ENCODE measurements at places on chromosomes 1 and 21. TPM values are rescaled to one million over a fixed set of nuclear protein-coding genes. Genes with fewer than 3 reads are reported as not detected.
A peak's percentile ranks its signal among the peaks of the same experiment; 100 is the strongest.

DNA sequence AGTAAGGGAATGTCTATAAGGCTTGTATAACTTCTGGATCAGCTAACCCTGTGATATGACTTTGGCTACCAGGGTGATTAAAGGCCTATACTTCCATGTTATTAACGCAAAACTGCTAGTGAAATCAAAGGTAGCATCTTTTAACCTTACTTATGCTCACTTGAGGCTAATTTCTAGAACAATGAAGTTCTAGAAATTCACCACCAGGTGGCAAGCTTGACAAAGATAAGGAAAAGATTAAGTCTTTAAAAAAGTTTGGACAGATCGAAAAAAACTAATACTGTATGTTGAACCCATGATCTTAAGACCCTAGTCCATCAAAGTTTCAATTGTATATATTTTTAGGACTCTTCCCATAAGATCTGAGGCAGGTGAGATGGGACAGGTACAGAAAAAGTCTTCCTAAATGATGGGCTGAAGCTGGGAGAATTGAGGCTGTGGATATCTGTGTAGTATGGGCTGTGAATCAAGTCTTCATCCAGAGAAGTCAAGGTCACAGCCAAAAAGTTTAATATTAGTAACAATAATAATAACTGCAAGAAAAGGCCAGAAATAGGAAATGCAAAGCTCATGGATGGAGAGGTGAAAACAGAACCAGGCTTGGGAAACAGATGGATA, 18.8 kb downstream of the KYAT3 start:
- no peak for DNase-seq

Gene RORC
- not detected for total RNA-seq

DNA sequence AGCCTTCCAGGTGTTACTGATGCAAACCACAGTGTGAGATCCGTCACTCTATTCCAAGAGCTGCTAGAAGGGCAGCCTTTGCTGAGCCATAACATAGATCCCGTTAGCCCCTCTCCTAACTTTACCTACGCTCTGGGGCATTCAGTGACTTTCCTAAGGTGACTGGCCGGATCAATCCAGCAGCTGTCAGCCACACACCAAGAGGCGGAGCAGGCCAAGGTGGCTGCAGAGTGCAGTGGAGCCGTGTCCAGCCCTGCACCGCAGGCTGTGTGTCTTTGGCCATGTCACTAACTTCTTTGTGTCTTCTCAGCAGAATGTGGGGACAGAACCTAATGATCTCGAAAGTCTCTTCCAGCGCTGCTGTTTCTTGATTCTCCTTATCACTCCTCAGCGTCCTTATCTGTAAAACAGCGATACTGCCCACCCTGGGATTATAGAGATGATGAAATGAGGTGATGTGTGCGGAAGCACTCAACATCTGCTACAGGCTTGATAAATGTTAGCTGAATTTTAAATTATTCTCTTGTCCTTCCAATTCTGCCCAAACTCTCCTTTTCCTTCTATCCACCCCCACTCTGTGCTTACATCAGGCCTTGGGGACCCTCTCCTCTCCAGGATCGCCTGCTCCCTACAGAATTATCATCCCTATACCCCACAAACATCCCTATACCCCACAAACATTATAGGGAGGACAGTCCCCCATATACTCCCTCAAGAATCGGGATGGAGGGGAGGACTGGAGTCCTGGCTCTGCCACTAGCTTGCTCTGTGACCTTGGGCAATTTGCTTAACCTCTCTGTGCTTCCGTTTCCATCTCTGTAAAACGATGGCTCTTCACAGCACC, 25.8 kb upstream of the LRRN2 start:
- DNase-seq, result no peak

DNA sequence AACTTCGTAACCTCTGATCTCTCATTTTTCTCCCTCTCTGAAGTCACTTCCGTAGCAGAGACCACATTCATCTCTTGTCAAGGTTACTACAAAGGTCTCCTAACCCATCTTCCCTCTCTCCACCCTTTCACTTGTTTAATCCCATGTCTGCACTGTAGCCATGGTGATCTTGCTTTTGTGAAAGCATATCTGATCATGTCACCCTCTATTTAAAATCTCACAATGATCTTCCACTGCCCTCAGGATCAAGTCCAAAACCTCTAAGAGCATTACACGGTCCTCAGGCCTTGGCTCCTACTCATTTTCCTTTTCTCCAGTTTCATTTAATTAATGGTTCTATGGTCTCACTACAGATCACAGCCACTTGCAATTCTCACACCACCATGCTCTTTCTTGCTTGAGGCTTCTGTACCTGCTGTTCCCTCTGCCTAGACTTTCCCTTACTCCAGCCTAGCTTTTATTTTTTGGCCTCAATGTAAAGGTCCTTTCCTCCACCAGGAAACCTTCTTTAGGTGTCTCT, 12.1 kb downstream of the ARHGEF11 start:
- no peak for DNase-seq

DNA sequence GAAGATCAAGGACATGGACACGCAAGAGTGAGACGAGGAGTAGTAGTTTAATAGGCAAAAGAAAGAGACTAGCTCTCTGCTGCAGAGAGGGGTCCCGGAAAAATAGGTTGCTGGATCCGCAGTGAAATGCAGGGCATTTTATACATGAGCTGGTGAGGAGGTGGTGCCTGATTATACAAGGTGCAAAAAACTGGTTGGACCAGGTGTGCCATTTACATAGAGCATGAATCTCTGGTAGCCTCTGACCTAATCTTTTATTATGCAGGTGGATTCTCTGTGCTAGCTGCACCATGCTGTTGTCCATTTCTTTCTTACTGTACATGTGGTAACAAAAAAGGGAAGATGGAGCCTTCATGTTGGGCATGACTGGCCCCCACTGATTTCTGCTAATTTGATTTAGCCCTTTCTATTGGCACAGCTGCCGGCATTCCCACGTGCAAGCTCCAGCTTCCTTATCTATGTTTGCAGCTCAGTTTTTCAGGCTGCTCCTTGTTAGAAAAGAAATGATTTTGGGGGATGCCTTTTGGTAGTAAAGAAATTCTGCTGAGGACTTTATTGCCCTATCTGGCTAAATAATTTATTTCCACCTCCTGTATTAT, 548.1 kb downstream of the BRINP3 start:
- DNase-seq, result no peak

DNA sequence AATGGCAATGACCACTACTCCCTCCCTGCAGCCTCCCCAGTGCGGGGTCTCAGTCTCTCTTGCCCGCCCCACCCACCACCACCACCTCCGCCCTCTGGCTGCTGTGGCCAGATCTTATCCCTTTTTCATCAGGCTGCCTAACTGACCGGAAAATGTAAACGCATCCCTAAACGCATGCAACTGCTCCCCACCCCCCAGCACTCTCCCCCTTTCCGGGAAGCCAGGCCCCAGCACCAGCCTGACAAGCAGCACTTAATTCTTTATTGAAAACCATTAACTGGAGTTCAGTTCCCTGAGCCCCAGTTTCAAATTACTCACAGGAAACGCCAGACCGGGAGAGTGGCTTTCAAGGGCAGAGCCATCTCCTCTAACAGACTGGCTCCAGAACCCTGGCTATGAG, 147.7 kb downstream of the DMRTA2 start:
- no peak for DNase-seq

DNA sequence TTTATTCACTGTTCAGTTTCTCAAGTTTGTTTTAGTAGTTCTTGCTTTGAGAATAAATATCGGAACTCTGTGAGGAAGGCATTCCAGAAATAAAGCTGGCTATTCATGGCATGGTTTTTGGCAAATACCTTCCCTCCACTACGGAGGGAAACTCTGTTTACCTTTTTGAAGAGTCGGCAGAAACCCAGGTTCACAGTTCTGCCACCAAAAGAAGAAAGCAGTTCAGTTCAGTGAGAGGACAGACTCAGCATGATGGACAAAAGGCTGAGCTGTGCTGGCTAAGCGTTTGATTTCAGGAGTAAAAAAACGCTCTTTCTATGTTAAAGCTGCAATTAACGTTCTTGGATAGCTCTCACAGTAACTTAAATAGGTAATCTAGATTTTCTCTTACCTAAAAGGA, 42.4 kb downstream of the CNN3 start:
- DNase-seq, result no peak

Gene GPR52
- 2.6 TPM for total RNA-seq

DNA sequence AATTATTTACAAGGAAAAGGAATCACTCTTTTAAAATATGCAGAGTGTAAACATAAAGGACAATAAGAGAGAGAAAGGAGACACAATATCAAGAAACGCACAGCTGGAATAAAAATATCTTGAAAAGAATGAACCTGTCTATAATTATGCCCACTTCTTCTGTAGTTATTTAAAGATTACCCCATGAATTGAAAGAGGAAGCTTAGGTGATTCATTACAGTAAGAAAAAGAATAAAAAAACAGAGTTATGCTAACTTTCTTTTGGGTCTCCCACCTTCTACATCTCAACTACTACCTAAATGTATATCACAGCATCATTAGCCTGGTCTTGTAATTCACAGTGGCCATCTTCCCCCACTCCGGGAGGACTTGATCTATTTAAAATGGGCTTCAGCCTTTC, 182.1 kb downstream of the MRPL39 start:
- no peak for DNase-seq

GRCh38 chr1:151756291-151756690, 7.0 kb downstream of the MRPL9 start:
- DNase-seq, result no peak

Gene FAM151A
- total RNA-seq, result not detected

Gene SPEN
- 59.9 TPM for total RNA-seq

- DNase-seq, result no peak
These were observed 19.5 kb downstream of the UBASH3A start for GRCh38 chr21:42423197-42423675.

Gene ARHGEF11
- 32.2 TPM for total RNA-seq

Gene MAN1A2
- 48.7 TPM for total RNA-seq

Gene LIX1L
- total RNA-seq, result 45.5 TPM

Gene KTI12
- 5.7 TPM for total RNA-seq

Gene PHF13
- total RNA-seq, result 13.8 TPM

DNA sequence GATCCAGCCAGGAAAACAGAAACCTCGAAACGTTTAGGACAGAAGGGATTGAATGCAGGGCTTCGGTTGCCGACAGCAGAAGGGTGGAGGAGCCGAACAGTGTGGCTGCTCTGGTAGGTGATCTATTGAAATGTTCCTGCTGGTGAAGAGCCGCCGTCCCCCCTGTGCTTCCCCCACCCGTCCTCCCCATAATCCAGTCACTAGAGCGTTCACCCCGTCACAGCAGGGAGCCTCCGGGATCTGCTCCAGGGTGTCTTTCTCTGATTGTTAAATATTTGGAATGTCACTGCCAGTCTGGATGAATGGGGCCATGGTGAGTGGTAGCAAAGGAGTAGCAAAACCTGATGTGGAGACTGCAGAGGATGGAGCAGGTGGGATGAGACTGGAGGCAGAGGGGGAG, 255.1 kb upstream of the CSF3R start:
- no peak for DNase-seq

Gene PALMD
- 22.6 TPM for total RNA-seq

DNA sequence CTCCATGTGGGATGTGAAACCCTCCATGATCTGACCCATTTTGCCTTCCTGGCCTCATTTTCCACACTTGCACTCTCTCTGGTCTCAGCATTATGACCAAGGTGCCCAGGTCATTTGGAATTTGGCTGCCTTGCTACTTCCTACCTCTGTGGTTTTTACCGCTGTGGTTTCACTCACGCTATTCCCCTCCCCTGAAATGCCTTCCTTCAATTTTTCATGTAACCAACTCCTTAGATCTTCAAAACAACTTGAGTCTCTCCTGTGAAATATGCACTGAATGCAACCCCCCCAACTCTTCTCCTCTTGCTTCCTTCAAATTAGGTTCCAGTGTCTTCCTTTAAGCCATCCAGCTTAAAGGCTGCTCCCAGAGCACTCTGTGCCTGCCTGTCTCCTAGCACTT, 50.1 kb downstream of the PHC2 start:
- DNase-seq, result no peak

DNA sequence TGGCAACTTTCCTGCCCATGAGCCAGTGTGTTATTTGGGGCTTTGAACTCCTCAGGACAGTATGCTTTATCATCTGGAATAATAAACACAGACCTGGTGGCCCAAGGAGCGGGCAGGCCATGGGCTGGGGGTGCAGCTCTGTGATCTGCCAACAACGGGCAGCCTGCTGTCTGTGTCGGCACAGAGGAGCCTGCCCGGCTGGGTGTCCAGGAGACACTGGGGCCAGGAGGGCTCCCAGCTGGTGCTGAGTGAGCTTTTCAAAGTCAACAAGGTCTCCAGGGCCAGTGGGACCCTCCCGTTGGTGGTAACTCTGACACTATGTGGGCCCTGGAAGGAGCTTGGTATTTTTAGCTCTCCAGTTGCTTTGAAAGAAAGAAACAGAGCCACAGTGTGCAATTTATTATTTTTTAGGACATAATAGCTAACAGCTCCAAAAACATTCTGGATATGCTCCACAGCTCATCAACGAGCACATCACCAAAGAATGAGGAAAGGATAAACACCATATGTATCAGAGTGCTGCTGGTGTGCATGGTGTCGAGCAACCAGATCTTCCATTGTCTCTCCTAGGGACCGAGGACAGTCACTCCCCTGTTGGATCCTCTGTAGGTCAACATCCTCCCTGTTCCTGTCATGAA, 488.7 kb upstream of the USP24 start:
- DNase-seq, result no peak

Gene NBPF4
- not detected for total RNA-seq

Gene WDR64
- total RNA-seq, result not detected

GRCh38 chr1:212858461-212859265, 588 bp downstream of the FLVCR1 start:
- peak; percentile 81 for DNase-seq

Gene MAN1C1
- 29.4 TPM for total RNA-seq

Gene PRKCZ
- 3.6 TPM for total RNA-seq

- peak; percentile 90 for DNase-seq
These were observed 72.5 kb downstream of the NDUFS5 start for GRCh38 chr1:39098546-39099250.

- DNase-seq, result no peak
These were observed 104.5 kb downstream of the KCNJ15 start for GRCh38 chr21:38361324-38361723.

Gene KIF26B
- 0.62 TPM for total RNA-seq

GRCh38 chr1:84834419-84835064, 58.5 kb downstream of the LPAR3 start:
- no peak for DNase-seq

Gene SPRR3
- not detected for total RNA-seq

- no peak for DNase-seq
These were observed 591 bp downstream of the SHC1 start for GRCh38 chr1:154969860-154970452.

Gene S100A14
- not detected for total RNA-seq

GRCh38 chr1:203199816-203200571, 13.5 kb upstream of the CHI3L1 start:
- peak; percentile 80 for DNase-seq

DNA sequence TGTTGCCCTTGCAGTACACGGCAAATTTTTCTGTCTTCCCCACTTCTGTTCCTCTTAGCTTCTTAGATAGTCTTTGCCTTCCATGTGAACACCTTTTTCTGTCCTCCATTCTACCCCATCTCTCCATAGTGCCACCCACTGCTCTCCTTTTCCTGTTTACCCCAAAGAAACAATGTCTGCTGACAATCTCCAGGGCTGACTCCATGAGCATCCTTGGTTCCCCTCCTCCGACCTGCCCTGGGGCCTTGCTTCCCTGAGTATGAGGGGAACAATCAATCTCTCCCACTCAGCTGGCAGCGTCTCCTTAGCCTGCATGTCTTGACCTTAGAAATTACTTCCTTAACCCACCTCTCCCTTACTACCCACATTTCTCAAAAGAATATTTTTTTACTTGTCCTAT, 12.3 kb upstream of the MYBPHL start:
- no peak for DNase-seq

- no peak for DNase-seq
These were observed 41.7 kb downstream of the UTP25 start for GRCh38 chr1:209869291-209870149.

- no peak for DNase-seq
These were observed 864 bp upstream of the CCDC24 start for GRCh38 chr1:43990271-43991199.

- no peak for DNase-seq
These were observed 140.5 kb downstream of the NTPCR start for GRCh38 chr1:233090746-233091494.
